ENCODE measurements at places on chromosomes 5 and 9.

DNA sequence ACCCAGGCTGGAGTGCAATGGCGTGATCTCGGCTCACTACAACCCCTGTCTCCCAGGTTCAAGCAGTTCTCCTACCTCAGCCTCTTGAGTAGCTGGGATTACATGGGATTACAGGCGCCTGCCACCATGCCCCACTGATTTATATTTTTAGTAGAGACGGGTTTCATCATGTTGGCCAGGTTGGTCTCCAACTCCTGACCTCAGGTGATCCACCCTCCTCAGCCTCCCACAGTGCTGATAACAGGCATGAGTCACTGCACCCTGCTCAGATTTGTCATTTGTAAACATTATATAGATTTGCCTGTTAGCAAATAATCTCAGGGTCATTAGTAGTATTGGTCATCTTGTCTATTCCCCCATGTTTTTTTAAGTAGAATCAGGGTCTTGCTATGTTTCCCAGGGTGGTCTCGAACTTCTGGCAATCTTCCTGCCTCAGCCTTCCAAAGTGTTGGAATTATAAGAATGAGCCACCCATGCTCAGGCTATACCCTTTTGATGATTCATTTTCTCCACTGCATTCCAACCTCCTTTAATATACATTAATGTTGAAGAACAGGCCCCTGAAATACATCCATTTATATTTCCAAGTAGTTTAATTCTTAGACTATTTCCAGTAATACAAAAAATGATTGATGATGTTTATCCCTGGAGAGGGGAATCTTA lies 17.3 kb downstream of the CENPH start:
- DNase-seq: no peak

GRCh38 chr5:165858118-165858517 lies 2352.7 kb downstream of the MAT2B start:
- DNase-seq: no peak

DNA sequence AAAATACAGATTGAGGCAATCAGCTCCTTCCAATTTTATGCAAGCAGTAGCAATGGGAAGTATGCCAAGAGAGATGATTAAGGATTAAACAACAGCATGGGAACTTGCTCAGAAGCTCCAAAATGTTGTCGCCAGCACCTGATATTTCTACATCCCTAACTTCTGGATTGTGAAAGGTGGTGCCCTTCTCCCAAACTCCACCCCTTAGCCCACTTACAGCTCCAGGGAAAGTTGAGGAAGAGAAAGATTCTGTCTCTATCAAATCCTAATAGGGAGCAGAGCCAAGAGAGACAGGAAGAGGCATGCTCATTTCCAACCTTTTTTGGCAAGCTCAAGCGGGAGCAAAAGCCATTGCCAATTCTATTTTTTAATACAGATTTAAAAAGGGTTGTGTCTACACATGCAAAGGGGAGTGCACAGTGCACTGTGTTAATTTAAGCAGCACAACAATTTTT lies 92.4 kb upstream of the NR3C1 start:
- DNase-seq: no peak

DNA sequence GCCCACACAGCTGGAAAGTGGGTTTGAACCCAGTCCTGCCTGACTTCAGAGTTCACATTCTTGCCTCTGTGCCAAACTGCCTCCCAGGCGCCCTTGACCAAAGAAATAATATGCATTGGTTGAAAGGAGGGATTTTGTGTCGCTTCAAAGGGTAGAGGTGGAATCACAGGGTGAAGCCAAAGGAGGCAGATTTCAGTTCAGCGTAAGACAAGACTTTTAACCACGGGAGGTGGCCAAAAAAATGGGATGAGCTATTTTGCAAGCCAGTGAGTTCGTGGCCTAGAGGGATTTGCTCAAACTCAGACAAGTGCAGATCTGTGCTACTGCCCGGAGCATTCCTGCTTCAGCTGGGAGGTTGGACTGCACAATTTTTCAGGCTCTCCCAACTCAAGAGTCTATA lies 57.6 kb upstream of the RANBP3L start:
- DNase-seq: no peak

DNA sequence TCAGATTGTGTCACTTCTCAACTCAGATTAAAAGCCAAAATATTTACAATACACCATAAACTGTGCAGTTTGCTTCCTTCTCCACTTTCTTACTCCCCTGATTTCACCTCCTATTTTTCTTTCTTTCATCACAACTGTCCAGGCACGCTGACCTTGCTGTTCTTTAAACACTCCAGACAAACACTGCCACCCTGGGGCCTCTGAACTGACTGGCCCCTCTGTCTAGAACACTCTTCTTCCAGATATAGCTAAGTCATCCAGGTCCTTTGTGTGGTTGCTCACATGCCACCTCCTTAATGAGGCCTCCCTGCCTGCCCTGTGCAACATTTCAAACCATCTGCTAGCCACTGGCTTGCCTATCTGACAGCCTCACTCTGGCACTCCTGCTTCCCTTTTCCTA lies 46.6 kb downstream of the ATG10 start:
- DNase-seq: no peak

DNA sequence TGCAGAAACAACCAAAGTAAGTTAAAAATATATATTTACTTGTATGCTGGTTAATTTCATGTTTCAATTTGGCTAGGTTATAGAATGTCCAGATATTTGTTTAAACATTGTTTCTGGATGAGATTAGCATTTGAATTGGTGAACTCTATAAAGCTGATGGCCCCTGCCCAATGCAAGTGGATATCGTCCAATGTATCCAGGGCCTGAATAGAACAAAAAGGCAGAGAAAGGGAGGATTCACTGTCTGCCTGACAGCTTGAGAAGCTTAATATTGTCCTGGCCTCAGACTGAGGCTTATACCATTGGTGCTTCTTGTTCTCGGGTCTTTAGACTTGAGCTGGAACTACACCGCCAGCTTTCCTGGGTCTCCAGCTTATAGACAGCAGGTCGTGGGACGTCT lies 446.7 kb upstream of the ACTBL2 start:
- DNase-seq: no peak

DNA sequence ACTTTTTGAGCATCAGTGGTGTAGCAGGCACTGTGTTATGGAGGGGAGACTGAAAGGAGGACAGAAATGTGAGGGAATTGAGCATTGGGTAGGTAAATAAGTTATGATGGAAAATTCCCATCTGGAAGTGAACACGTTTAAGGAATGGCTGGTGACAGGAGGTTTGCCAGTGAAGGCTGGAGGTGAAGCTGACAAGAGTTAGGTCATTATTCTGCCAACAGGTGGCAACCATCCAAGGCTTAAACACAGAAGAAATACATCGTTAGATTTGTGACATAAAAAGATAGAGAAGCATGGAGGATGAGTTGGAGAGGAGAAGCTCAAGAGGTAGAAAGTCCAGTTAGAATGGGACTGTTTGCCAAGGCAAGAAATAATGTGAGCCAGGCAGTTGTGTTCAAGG lies 455.3 kb upstream of the SGCD start:
- DNase-seq: no peak

- DNase-seq: no peak
Measured at GRCh38 chr5:40266952-40267351, 412.8 kb upstream of the PTGER4 start.

DNA sequence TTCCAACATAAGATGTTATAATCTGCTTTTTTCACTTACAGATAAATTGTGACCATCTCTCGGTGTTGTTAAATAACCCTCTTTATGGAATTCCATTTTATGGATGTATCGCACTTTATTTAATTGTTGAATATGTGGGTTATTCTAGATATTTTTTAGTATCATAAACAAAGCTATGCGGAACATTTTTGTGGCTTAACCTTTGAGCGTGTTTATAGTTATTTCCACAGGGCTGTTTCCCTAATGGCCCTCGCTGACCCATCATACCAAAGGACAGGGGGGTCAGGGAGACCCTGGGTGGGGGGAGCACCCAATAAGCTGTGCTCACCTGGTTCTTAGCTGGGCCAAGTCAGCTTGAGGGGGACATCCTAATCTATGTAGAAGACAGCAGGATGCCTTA lies 65.3 kb downstream of the NDST1 start:
- no peak for DNase-seq

- no peak for DNase-seq
Measured at GRCh38 chr5:155906046-155906445, 420.9 kb upstream of the SGCD start.

DNA sequence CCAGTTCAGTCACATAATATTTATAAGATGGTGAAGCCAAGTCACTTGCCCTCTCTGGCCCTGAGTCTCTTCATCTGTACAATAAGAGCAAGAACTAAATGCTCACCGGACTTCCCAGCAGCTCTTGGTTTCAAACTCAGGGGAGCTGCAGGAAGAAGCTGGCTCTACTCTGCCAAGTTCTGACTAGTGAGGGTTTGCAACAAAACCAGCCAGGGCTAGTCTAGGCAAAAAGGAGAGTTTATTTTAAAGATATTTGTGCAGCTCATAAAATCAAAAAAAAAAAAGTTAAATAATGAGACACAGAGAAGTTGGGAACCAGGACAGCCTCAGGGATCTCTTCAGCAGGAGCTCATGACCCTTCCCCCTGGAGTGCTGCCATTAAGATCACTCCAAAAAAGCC lies 107.3 kb downstream of the DOCK2 start:
- no peak for DNase-seq

DNA sequence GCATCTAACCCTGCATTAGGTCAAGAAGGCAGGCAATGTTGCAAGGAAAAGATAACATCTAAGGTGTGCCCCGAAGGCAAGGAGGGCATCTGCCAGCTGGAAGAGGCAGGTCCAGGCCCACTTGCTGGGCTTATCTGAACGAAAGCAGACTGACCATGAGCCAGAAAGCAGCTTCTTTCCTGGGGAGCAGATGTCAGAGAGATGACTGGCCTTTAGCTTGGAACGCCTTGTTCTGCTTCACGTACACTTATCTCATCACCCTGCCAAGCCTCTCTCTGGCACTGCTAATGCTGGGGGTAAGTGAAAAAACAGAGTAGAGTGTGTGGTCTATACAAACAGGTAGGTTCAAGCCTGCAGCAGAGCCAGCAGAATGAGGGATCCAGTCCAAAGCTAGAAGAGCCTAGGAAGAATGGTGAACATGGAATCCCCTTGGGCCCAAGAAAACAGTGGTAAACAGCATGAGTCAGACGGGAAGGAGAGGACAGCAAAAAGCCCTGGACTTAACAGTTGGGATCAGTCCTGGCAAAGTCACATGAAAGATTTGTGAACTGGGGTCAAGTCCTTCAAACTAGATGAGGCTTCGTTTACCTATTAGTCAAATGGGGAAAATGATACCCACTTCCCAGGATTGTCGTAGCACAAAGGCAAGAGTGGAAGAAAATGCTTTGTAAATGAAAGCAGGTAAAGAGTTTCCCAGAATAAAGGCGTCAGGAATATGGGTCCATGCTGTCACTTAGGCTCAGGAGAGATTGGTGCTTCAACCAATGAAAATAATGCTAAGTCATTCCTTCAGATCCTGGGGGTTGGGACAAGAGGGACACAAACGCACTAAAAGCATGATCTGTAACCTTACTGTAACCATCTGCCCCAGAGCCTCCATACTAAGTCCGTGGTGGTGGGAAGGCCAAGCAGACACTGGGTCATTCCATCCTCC lies 200.9 kb downstream of the SLIT3 start:
- DNase-seq: no peak

DNA sequence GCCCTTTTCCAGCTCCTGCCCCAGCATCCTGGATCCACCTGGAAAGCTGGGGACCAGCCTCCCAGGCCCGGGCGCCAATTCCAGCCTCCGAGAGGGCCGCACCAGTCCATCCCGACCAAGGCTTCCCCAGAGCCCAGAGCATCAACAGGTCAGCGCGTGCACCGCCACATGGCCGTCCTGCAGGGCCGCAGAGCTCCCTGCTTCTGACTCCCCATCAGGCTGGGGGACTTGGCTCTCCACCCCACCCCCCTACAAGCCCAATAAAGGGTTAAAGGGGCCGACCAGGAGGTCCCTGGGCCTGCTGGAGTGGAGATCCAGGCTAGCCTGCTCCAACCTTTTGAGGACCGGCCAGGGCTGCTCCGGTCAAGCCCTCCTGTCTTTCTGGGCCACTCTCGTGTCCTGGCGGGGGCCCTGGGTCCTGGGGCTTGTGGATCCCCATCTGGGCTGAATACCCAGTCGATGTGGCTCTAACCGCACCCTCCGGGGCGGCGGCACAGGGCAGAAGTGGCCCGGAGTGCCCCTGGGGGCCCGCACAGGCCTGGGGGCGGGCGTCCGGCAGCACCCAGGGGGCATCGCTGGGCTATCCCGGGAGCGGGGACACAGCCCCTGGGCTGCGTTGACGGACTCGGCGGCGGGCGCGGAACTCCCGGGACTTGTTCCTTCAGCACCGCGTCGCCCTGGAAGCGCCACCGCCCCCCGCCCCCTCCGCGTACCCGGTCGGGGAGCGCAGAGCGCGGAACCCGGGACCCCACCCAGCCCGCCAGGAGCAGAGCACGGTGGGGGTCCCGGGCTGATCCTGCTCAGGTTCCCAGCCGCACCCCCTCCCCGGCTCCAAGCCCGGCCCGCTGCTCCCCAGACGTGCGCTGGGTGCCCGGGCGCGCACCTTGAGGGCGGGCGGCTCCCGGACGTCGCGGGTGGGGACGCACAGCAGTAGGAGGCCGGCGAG lies 590 bp downstream of the ENTPD2 start:
- DNase-seq: no peak

GRCh38 chr5:142819825-142820224 lies 49.6 kb downstream of the ARHGAP26 start:
- DNase-seq: no peak

DNA sequence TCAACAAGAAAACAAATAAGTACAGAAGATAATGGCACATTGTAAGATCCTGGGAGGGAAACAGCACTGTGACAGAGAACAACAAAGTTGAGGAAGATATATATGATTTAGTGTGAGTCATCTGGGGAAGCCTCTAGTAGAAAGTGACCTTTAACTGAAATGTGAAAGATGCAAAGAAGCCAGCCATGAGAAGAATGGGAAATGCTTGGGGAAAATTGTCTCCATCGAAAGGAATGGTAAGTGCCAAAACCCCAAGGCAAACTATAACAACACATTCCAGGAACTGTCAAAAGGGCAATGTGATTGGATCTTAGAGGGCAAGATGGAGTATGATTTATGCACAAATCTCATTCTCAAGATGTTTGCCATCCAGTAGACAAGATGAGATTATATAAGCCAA lies 537.8 kb upstream of the BRINP1 start:
- no peak for DNase-seq

DNA sequence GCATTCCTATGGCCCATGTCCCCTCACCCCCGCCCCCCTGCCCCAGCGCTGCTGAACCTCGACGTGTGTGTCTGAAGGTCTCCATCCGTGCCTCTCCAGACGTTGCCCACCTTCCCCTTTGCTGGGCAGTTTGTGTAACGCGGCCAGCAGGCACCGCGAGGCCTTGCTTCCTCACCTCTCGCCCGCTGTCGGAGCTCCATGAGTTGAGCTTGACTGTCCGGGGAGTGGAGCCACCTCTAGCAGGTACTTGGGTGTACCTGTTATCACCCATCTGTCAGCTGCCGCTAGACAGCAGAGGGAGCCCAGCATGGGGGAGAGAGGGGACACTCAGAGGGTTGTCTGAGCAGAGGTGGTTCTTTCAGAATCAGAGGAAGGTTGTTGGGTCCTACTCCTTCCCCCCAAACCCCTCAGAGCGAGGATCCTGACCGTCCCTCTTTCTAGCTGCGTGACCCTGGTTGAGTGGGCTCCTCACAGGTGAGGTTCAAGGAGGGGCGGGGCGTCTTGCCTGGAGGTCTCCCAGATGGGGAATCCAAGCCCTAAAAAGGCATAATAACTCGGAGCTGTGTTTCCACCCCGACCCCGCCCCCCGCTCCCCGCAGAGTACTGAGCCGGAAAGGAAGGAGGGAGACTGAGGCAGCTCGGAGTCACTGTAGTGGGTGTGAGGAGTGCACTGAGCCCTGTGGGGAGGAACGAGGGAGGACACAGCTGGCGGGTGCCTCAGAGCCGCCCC lies 184.7 kb downstream of the C9orf50 start:
- no peak for DNase-seq

GRCh38 chr9:90020276-90020871 lies 415.6 kb downstream of the GADD45G start:
- DNase-seq: no peak
